OCI-LY7 (cell line): ENCODE measurements at places on chromosomes 7 and 10. TPM values are rescaled to one million over a fixed set of nuclear protein-coding genes. Genes with fewer than 3 reads are reported as not detected.
A peak's percentile ranks its signal among the peaks of the same experiment; 100 is the strongest.

DNA sequence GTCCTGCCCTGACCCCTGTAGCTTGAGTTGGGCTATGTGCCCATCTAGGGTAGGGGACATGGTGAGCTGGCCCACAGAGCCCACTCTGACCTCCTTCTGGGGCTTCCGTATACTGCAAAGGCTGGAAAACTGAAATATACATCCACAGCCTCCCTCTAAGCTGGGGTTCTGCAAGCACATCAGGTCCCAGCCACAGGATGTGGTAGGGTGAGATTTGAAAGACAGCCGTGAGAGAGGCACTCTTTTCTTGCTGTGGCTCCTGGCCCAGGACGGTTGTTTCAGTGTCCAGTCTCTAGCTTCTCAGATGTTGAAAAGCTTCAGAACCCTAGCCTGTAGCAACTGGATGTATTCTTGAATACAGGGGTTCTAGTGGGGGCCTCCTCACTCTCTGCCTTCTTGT, 60.1 kb upstream of the ADRB1 start:
- peak; percentile 38 for DNase-seq

ALOX5 gene
- total RNA-seq = 139 and 169 TPM in 2 replicates

- DNase-seq = no peak
Observed at GRCh38 chr10:118307220-118307619, 34.9 kb downstream of the FAM204A start.

FAS gene
- 19.2 and 21.0 TPM in 2 replicates for total RNA-seq

PTF1A gene
- total RNA-seq = not detected in 2 replicates

TOMM7 gene
- total RNA-seq = 189 and 202 TPM in 2 replicates

GRCh38 chr10:32386623-32387260, 39.8 kb upstream of the EPC1 start:
- no peak for DNase-seq

- peak; percentile 34 for DNase-seq
Observed at GRCh38 chr10:31921031-31921430, 7.6 kb downstream of the ARHGAP12 start.

DNA sequence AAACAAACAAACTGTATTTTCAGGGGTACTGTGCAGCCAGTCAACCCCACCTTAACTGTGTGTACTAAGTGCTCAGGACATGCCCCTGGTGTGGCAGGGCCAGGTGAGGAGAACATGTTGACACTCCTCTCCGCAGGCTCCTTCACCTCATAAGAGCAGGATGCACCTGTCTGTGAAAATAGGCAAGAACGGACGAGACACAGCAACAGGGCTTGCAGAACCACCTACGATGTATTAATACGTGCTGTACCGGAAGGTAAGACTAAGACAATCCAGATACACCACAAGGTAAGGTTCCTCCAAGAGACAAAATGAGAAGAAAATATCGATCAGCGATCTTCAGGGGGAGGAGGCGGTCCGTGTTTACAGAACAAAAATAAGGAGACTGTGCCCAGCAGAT, 65.8 kb upstream of the CAMK2B start:
- DNase-seq = no peak

TMEM72 gene
- not detected in 2 replicates for total RNA-seq

GRCh38 chr10:89364531-89364930, 13.3 kb upstream of the IFIT1B start:
- DNase-seq = no peak
